ENCODE measurements at places on chromosomes 3 and 15.

- DNase-seq: peak; percentile 16
These were observed 1.6 kb downstream of the GABPB1 start for GRCh38 chr15:50353251-50353974.

DNA sequence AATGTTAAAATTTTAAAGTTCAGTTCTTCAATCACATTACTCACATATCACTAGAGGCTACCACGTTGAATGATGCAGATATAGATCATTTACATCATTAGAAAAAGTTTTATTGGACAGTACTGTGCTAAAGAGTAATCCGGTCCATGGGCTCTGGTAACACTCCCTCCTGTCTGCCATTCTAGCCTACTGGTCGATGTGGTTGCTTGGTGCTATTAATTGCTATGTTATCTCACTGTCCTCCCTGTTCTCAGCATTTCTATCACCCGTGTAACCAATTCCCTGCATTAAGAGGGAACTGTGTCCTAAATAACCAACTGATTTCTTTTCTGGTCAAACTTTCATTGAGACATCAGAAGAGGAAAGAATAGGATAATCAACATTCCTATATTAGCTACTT is 347.5 kb upstream of the RBMS3 start:
- DNase-seq: no peak

- DNase-seq: no peak
These were observed 276.2 kb upstream of the PLSCR5 start for GRCh38 chr3:146881356-146881755.

- DNase-seq: no peak
These were observed 218.7 kb upstream of the MDFIC2 start for GRCh38 chr3:70531063-70531657.

- no peak for DNase-seq
These were observed 1.4 kb upstream of the WNT5A start for GRCh38 chr3:55488398-55489055.

GRCh38 chr15:87944691-87945090 is 311.8 kb downstream of the NTRK3 start:
- no peak for DNase-seq

- DNase-seq: no peak
These were observed 51.8 kb downstream of the CHST2 start for GRCh38 chr3:143171141-143171980.

GRCh38 chr3:78887547-78888011 is 880.2 kb downstream of the ROBO1 start:
- no peak for DNase-seq

DNA sequence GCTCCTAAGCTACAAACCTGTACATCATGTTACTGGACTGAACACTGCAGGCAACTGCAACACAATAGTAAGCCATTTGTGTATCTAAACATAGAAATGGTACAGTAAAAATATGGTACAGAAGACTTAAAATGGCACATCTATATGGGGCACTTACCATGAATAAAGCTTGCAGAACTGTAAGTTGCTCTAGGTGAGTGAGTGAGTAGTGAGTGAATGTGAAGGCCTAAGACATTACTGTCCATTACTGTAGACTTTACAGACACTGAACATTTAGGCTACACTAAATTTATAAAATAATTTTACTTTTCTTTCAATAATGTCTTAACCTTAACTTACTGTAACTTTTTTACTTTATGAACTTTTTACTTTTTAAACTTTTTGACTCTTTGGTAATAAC is 76.2 kb downstream of the STAG1 start:
- no peak for DNase-seq

DNA sequence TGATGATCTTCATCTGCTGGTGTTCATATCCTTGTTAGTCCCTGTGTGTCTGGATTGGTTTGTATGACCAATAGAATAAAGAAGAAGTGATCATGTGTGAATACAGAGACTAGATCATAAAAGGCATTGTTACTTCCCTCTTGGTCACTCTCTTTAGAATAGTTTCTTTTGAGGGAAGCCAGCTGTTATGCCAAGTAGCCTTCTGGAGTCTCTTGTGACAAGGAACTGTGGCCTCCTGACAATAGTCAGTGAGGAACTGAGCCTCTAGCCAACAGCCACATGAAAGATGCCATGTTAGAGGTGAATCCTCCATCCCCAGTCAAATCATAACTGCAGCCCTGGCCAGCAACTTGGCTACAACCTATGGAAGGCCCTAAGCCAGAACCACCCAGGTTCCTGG is 63.0 kb upstream of the SMAD3 start:
- no peak for DNase-seq

GRCh38 chr3:34683851-34684250 is 885.4 kb downstream of the PDCD6IP start:
- no peak for DNase-seq

- DNase-seq: no peak
These were observed 70.2 kb upstream of the PIK3R4 start for GRCh38 chr3:130816561-130817445.

DNA sequence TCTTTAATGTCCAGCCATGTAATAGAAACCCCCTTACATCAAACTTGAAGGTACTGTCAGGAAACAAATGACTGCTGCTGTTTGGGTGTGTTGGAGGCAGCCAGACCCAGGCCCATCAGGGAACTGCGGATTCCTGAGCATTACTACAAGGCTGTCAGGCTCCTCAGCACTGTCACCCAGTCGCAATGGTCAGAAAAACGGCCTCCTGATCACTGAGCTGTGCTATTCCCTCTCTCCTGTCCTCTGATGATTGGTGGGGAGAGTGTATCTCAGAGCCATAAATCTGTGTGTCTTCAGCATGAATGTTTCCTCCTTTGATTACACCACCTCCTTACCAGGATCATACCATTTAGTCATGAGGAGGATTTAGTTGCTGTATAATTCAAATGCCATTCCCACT is 135.2 kb upstream of the GADL1 start:
- no peak for DNase-seq

DNA sequence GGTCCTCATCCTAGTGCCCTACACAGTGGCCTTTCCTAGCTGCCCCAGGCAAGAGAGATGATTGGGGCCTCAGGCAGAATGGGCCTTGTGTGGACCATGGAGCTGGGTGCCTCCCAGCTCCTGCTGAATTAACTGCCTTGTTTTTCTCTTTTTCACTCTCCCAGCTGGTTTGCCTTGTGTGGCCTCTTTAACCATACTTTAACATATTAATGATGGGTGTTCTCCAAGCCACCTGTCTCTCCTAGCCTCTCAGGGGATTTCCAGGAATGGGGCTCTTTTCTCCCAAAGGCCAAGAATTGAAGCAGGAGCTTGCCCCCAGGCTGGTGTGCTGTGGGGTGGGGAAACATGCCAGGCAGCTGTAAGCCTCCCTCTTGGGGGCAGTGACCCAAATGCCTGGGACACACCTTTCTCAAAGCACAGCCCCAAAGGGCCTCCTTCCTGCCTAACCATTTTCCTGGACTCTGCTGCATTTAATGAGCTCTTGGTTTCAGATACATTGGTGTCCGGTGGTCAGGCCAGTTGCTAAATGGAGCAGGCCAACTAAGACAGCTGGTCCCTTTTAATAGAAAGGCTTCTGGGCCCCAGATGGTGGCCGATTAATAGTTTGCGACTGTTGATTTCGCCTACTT is 5.6 kb downstream of the ALPK3 start:
- DNase-seq: no peak

All from stimulated activated CD4-positive, alpha-beta T cell treated with anti-CD3 and anti-CD28 coated beads, Interleukin-4, amount 100 ng/mL, for 24 hours (primary cell).